ENCODE measurements at places on chromosomes 2 and 18.

DNA sequence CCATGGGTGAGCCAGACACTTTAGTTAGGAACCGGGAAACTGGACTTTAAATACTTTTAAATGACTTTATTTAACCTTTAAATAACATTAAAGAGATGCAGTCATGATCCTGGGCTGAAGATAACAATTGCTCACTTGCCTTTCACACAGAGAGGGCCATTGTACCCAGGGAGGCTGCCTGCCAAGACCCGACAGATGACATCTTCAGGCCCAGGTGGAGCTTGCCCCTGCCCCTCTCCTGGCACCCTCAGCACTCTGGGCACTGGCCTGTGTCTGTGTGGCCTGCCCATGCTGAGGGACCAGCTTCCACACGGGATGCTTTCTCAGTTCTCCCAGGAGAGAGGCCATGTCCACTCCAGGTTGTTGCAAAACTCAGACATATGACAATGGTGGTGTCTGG lies 216.4 kb upstream of the MYT1L start:
- no peak for DNase-seq

DNA sequence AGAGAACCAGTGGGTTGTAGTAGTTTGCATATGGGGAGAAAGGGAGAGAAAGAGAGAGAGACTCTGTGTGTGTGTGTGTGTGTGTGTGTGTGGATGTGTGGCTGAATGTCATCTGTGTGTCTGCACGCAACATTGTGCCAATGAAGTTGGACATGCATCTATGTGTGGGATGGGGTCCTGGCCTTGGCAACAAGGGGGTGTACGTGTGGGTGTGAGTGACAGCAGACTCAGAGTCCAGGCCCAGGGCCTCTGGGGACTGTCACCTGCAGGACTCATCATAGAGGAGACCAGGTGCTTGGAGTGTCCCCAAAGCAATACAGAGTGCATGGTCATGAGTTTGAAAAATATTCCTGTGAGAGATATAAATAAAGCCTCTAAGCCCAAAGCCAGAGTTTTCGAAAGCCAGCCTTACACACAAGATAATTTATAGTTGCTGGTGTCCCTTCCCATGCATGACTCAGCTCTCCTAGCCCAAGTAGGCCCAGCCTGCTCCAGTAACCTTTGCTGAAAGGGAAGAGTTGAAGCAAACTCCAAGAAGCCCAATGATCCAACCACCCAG lies 59.9 kb downstream of the TNP1 start:
- DNase-seq: no peak

GRCh38 chr2:190318931-190319554 lies 583 bp downstream of the HIBCH start:
- peak; percentile 58 for DNase-seq

DNA sequence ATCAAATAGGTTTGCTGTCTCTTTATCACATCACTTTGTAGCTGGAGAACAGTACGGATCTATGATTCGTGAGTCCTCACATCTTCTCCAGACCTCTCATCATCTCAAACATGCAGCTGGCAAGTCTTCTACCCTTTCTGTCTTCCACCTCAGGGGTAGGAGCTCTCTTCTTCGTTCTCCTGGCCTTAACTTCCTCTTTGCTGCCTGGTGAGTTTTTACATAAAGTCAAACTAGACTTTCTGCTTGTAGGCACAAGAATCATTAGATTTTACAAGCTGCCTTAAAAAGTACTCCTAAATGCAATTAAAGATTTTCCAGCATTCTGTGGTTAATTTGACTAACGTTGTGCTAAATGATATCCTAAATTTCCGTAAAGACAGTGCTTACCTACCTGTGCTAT lies 43.7 kb upstream of the TANK start:
- no peak for DNase-seq

DNA sequence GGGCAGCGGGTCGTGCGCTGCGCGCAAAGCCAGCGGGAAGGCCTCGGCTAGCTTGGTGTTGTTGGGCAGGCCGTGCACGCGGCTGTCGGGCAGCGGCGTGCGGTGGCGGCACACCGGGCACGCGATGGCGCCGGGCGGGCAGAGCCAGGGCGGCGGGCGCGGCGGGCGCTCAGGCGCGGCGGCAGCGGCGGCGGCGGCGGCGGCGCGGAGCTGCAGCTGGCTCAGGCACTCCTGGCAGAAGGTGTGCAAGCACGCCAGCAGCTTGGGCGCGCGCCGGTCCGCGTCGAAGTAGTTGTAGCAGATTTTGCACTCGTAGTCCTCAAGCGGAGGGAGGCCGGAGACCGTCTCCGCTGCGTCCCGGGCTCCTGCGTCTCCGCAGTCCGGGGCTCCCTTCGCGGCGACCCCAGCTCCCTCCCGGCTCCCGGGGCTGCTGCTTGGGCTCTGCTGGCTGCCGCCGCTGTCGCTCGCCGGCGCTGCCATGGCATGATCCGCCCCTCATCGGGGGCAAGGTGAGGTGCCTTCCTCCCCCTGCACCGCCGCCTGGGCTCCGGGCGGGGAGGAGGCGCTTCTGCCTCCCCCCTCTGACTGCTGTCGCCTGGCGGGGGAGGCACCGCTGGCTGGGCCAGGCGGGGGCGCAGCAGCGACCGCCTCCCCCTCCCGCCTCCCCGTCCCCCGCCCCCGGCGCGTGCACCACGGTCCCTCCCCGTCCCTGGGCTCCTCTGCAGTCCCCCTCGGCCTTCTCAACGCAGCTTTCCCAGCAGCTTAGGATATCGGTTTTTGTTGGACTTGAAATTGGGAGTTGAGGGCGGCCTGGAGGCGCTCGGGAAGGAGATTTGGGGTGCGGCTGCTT lies 21.0 kb upstream of the PAX3 start:
- DNase-seq: peak; percentile 49

- peak; percentile 80 for DNase-seq
Observed at GRCh38 chr2:73111073-73112025, 1.4 kb downstream of the RAB11FIP5 start.

DNA sequence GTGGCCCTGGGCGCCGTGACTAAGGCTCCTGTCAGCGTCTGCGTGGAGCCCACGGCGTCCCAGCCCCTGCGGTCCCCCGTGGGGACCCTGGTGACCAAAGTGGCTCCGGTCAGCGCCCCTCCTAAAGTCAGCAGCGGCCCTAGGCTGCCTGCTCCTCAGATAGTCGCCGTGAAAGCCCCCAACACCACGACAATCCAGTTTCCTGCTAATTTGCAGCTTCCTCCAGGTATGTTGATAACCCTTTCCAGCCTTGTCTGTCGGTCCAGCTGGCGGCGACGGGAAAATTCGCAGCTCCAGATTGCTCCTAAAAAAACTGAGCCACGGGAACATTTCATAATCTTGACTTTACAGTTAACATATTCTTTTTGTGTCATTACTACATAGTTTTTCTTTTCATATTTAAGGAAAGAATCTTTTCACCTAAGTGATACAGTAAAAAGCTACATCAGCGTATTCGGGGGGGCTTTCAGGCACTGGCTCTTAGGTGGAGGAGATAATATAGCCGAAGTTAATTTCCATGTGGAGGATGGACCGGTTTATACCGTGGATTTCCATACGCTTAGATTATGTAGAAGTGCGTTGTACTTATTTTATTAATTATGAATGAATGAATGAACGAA lies 916 bp downstream of the TAF4B start:
- DNase-seq: no peak

- DNase-seq: no peak
Observed at GRCh38 chr2:96907115-96908041, 37.5 kb upstream of the SEMA4C start.

DNA sequence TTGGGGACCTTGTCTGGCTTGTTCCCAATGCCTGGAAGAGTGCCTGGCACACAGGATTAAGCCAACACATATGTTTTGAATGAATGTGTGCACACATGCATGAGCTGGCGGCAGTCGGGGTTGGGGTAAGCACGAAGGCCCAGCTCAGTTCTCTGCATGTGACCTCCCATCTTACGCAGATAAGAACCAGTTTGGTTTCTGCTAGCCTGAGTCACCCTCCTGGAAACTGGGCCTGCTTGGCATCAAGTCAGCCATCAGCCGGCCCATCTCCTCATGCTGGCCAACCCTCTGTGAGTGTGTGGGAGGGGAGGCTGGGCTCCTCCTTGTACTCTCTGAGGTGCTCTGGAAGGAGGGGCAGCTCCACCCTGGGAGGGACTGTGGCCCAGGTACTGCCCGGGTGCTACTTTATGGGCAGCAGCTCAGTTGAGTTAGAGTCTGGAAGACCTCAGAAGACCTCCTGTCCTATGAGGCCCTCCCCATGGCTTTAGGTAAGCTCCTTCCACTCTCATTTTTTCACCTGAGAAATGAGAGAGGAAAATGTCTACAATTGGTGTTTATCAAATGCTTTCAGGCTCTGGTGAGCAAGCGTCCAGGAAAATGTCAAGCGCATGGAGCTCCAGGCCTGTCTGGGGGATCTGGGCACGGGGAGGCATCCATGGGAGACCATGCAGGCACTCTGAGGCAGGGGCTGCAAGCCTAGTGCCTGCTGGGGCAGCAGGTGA lies 9.7 kb upstream of the IL1RN start:
- DNase-seq: no peak

DNA sequence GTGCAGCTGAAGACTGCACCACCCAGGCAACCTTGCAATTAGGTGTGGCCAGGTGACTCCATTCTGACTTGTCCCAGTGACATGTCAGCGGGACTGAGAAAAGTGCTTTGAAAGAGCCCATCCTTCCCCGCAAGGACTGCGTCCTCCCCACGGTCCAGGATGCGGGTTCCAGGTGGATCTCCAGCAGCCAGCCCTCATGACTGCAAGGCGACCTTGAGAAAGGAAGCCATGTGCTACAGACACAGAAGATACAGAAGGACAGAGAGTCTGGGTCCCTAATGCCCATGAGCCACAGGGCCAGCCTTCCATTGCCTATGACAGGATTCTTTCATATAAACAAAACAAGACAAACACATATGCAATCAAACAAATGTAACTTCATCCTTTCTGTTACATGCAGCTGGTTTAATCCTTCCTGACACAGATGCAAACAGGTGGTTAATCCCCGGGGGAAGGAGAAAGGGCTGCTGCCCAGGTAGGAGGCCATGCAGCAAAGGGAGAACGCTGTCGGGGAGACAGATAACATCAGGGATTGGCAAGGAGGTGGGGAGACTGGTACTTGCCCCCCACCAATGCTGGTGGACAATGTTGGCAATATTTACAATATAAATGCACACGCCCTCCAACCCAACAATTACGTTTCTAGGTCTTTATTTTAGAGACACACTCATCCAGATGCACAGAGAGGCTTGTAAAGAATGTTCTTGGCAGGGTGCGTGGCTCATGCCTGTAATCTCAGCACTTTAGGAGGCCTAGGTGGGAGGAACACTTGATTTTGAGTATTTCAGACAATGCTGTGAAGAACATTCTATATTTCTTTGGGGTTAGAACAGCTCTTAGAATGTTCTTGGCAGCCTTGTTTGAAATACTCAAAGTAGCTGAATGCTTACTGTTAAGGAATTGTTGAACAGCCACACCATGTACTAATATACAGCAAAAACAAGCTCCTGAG lies 64.8 kb downstream of the NCAPH start:
- DNase-seq: no peak

GRCh38 chr2:26355038-26355995 lies 8.7 kb upstream of the ADGRF3 start:
- no peak for DNase-seq

Measured in RPMI8226 (cell line).